ENCODE measurements at places on chromosomes 7 and 10.

DNA sequence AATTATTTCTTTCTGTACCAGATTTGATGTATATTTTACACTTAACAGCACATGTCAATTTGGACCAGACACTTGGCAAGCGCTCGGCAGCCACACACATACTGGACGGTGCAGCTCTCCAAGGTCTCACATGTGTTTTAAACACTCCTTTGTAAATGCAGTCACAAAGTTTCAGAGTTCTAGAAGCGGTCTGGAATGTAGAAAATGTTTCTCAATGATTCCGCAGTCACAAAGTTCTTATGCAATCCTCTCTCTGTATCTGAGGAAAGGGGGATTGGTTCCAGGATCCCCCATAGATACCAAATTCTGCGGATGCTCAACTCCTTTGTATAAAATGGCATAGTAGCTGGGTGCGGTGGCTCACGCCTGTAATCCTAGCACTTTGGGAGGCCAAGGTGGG lies 253.0 kb upstream of the GRB10 start:
- no peak for DNase-seq

GRCh38 chr7:39656415-39656814 lies 33.0 kb downstream of the RALA start:
- DNase-seq, result no peak

DNA sequence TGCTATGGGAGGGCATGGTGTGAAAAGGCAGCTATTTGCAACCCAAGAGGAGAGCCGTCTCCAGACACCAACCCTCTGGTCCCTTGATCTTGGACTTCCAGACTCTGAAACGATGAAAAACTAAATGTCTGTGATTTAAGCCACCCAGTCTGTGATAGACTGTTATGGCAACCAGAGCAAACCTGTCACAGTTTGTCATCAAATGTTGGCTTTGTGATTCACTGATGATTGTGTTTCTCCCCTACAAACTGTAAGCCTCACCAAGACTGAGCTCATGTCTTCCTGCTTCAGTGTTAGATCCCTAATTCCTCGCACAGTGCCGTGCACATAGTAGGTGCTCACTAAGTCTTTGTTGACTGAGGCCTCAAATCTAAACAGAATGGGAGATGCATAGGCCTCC lies 224.6 kb upstream of the PITRM1 start:
- DNase-seq, result no peak

DNA sequence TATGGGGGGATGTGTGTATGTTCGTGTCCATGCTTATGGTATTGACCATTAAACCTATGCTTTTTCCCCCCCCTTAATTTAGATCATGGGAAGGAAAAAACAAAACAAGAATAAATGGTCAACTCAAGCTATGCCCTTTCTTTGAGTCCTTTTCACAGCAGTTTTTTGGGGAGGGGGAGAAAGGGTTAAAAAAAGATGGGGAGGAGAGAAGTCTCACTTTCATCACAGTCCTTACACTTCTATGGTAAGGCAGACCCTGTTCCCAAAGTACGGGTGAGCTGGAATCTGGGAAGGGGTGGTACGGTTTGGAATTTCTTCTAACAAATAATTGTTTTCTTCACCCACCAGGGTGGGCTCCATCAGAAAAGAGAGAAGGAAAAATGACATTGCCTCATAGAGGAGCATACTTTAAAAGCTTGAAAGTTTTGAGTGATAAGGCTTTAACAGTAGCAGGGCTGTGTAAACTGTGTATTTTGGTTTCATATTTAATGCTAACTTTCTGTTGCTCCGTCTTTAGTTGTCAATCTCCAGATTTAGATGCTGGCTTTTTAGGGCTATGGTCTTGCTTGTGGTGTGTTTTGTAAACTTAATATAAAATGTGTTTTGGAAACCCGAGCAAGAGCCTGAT lies 180.1 kb downstream of the TCF7L2 start:
- no peak for DNase-seq

GRCh38 chr7:24826662-24827020 lies 69.4 kb upstream of the GSDME start:
- DNase-seq, result no peak

GRCh38 chr10:29389935-29390334 lies 101.1 kb downstream of the LYZL1 start:
- no peak for DNase-seq

- no peak for DNase-seq
Observed at GRCh38 chr7:110677405-110677804, 413.5 kb upstream of the LRRN3 start.

DNA sequence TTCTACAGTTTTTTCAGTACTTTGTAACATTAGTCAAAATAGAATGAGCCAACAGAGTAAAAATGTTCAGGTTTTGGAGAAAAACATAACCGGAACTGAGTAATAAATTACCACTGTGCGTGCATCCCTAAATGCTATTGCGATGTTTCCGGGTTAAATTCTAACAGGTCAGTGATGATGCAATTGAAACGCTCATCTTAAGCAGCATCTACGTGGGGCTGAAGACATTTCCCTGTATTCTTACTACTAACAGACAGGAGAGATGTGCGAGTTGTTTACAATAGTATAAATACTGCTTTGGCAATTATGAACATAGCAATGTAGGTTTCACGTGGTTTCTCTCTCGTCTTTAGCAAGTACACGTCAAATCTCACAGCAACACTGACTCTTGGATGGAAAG lies 149.4 kb downstream of the USP6NL start:
- DNase-seq, result no peak

DNA sequence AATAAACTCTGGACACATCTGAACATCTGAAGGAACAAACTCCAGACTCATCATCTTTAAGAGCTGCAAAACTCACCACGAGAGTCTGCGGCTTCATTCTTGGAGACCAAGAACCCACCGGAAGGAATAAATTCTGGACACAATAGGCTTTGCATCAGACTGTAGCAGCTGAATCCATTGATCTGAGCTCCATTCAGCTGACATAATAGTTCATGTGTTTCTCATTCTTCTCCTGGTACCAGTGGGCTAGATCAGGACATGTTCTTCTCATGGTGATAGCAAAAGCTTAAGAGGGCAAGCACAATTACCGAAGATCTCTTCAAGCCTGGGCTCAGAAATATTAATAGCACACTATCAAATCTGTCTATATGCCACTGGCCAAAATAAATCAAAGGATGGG lies 20.5 kb upstream of the GNAI1 start:
- no peak for DNase-seq

DNA sequence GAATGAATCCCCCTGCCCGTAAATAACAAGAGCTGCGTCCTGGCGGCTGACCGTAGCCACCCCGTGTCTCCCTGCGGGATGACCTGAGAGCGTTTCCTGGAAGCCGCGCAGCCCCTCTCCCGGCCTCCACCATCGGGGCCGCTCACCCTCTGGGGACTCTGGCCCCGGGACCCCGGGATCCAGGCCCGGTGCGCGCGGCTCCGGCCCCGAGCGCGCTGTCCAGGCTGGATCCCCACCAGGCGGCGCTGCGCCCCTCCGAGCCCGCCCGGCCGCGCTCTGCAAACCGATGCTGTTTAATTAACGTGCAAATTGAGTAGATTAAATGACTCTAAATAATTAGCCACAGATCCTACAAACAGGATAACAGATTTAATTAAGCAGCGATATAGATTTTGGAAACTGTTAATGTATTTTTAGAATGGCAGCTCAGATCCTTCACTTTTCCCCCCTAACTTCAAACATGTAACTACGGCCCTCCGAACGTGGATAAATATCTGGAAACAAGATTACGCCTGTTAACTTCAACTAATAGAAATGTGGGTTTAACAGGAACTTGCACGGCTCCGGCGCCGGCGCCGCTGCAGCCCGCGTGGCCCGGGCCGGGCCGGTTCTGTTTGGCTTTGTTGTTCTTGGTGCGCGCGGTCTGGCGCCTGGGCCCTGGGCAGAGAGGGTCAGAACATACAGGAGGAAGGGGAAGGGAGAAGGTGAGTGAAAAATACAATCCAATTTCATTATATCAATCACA lies 7.1 kb upstream of the UNCX start:
- DNase-seq, result no peak

- DNase-seq, result no peak
Observed at GRCh38 chr7:10300577-10300976, 673.1 kb upstream of the PHF14 start.

DNA sequence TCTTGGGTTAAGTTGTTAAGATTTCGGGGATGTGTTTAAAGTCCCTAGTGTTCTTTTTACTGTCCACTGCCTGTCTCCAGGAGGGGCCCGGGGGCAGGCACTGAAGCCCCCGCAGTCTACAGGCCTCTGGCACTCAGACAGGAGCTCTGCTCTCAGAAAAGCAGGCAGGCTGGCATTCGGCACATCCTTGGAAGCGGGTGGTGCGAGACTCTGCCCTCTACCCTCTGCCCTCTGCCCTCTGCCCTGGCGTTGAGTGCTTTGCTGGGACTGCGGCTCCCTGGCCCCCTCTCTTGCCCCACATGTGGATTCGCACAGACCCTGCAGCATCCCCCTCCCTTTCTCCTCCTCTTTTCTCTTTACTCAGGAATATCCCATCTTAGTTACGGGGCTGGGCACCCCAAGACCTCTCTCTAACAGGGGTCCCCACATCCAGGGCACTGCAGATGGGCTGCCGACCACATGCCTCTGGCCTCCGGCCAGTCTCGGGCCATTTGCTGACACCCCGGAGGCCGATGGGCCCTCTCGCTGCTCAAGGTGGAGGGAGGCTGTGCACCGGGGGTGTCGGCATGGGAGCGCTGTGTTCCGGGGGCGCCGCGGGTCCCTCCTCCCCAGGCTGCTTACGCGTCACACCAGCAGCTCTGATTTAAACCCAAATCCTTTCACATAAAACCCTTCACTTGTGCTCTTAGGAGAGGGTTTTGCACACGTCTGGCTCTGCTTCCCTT lies 479.9 kb downstream of the DNAJB6 start:
- no peak for DNase-seq
